ENCODE measurements at places on chromosomes 13 and 19. TPM values are rescaled to one million over a fixed set of nuclear protein-coding genes. Genes with fewer than 3 reads are reported as not detected.

FSTL3 gene
- total RNA-seq: 110 TPM

EDNRB gene
- 60.4 TPM for total RNA-seq

GPR4 gene
- total RNA-seq: 3.7 TPM

DMRTC2 gene
- not detected for total RNA-seq

ZNF83 gene
- 27.4 TPM for total RNA-seq

TMEM145 gene
- total RNA-seq: 1.3 TPM

HPN gene
- total RNA-seq: 7.0 TPM

KLK15 gene
- total RNA-seq: not detected

PIBF1 gene
- 14.0 TPM for total RNA-seq

RNF17 gene
- not detected for total RNA-seq

UHRF1 gene
- 0.45 TPM for total RNA-seq

LRRC8E gene
- total RNA-seq: 0.93 TPM

CLC gene
- total RNA-seq: not detected

IGFLR1 gene
- 6.3 TPM for total RNA-seq

NFIC gene
- 175 TPM for total RNA-seq

ZNF99 gene
- total RNA-seq: 0.18 TPM

DAPK3 gene
- 121 TPM for total RNA-seq

VSTM2B gene
- total RNA-seq: not detected

COL4A1 gene
- 134 TPM for total RNA-seq

SNRNP70 gene
- total RNA-seq: 146 TPM

RNF126 gene
- 37.6 TPM for total RNA-seq

NECTIN2 gene
- total RNA-seq: 106 TPM

CHMP2A gene
- total RNA-seq: 106 TPM

CCDC8 gene
- total RNA-seq: 54.6 TPM

NKPD1 gene
- total RNA-seq: not detected

NTN5 gene
- total RNA-seq: 0.71 TPM

S1PR4 gene
- 0.96 TPM for total RNA-seq

RDH8 gene
- not detected for total RNA-seq

BRME1 gene
- total RNA-seq: 0.80 TPM

SYCN gene
- total RNA-seq: not detected

FBXO17 gene
- 8.5 TPM for total RNA-seq

OR4F17 gene
- total RNA-seq: not detected

ACP7 gene
- total RNA-seq: not detected

LAIR1 gene
- total RNA-seq: 9.1 TPM

ZNF534 gene
- 0.59 TPM for total RNA-seq

CEACAM21 gene
- 0.65 TPM for total RNA-seq

CGB5 gene
- total RNA-seq: not detected

ERICH6B gene
- total RNA-seq: not detected

GGN gene
- 0.09 TPM for total RNA-seq

IGSF23 gene
- not detected for total RNA-seq

ZNF615 gene
- 15.0 TPM for total RNA-seq

APOC4 gene
- not detected for total RNA-seq

SBK3 gene
- 122 TPM for total RNA-seq

Measured in right cardiac atrium (tissue), 5 donors.